ENCODE measurements at places on chromosomes 2 and 18.

GRCh38 chr2:178909507-178909906 is 102.3 kb upstream of the TTN start:
- DNase-seq, result no peak

GRCh38 chr2:98658816-98659490 is 50.6 kb downstream of the UNC50 start:
- no peak for DNase-seq

- DNase-seq, result no peak
Measured at GRCh38 chr2:226970362-226970761, 134.5 kb downstream of the RHBDD1 start.

DNA sequence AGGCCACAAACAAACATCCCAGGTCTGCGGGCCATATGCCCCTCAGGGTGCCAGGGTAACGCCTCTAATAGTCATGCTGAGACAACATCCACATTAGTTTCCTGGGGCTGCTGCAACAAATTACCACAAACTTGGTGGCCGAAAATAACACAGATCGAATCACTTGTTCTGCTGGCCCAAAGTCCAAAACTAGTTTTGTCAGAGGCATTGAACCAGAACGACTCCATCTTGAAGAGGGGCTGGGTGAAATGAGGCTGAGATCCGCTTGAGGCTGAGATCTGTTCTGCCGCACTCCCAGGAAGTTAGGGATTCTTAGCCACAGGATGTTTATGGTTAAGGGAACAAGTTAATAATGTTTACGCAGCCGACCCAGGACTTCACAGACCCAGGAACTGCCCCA is 66.7 kb downstream of the COPS8 start:
- no peak for DNase-seq

- DNase-seq, result no peak
Measured at GRCh38 chr2:11524470-11524869, 9.4 kb upstream of the GREB1 start.

- no peak for DNase-seq
Measured at GRCh38 chr2:158184556-158185343, 83.1 kb downstream of the UPP2 start.

- no peak for DNase-seq
Measured at GRCh38 chr2:240948086-240948485, 42.0 kb downstream of the CROCC2 start.

DNA sequence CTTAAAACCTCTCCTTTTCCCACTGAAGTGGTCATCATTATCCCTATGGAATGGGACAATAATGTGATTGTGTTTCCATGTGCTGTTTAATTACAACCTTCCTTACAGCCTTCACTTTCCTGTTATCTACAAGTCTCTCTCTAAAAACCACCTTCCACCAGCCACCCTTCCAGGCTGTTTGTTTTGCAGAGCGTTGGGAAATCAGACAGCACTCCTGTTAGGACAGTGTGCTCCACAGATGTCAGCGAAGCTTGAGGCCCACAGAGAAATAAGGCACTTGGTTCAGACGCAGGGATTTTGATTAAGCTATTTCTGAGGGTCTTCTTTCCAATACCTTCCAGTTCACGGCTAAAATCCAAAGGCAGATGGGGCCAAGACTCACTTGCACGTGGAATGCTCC is 32.3 kb upstream of the ASPRV1 start:
- no peak for DNase-seq

GRCh38 chr18:74396171-74397169 is 60.6 kb downstream of the DIPK1C start:
- DNase-seq, result no peak

DNA sequence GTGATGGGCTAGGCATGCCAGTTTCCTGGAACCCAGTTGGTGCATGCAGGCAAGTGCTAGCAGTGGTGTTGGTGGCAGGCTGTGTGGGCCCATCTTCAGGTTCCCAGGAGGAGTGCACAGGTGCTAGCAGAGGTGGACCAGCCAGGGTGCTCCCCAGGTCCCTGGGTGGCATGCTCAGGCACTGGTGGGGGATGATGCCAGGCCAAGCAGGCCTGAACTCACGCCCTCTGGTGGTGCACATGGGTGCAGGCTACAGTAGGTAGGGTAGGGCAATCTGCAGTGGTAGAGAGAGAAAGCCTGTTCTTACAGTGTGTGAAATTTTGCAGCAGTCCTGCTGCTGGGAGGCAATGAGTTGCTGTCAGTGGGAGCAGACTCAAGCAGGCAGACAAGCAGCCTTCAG is 1651.8 kb downstream of the DPP10 start:
- DNase-seq, result no peak

DNA sequence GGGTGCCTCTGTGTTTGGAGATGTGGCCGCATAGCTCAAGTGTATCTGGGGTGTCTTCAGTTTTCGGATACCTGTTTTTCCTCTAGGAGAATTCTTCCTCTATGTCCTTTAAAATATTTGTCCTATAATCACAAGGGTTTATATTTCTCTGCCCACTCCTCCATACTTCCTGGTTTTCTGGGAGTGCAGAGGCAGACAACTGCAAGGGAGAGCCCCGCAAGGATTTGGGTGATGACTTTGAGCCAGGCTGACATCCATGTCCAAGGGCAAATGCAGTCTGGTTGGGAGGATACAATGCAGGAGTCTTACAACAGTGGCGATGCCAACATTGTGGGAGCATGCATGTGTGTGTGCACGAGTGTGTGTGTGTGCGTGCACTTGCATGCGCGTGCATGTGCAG is 2.1 kb downstream of the IL1RL1 start:
- no peak for DNase-seq

- DNase-seq, result no peak
Measured at GRCh38 chr18:61736133-61736532, 156.7 kb downstream of the RNF152 start.

GRCh38 chr18:67733088-67733487 is 216.6 kb upstream of the DSEL start:
- no peak for DNase-seq

GRCh38 chr18:77119851-77120491 is 12.6 kb downstream of the MBP start:
- DNase-seq, result no peak

GRCh38 chr18:44629406-44629805 is 51.3 kb upstream of the SETBP1 start:
- DNase-seq, result no peak

- DNase-seq, result peak; percentile 84
Measured at GRCh38 chr2:18520451-18521425, 39.7 kb downstream of the RDH14 start.

GRCh38 chr18:36511791-36512352 is 214.4 kb downstream of the FHOD3 start:
- DNase-seq, result no peak

DNA sequence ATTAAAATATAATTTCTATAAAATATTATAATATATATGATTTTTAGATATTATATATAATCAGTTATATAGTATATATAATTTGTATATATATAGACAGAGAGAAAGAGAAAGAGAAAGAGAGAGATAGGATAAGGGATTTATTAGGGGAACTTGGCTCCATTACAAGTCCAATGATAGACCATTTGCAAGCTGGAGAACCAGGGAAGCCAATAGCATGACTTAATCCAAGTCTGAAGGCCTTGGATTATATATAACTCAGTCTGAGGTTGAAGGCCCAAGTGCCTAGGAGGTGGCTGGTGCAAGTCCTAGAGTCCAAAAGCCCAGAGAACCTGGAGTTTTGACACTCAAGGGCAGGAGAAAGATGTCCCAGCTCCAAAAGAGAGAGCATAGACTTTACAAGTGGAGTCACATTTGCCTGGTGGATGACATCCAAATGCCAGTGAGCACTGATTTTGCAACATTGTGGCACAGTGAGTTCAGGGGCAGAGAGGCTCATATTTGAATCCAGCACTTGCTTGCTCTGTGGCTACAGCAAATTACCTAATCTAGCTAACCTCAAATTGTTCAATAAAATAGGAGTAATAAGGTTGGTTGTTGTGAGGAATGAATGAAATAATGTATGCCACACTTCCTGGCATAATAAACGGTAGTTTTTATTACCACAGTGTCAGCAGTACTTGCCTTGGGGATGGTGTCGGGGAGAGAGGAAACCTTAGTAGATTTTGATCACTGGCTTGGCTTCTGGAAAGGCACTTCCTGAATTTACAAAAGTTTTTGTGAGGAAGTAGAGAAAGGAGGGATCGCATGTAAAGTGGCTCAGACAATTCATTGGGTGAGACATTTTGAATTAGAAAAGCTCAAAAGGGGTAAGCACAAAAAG is 69.6 kb upstream of the CD28 start:
- DNase-seq, result no peak

DNA sequence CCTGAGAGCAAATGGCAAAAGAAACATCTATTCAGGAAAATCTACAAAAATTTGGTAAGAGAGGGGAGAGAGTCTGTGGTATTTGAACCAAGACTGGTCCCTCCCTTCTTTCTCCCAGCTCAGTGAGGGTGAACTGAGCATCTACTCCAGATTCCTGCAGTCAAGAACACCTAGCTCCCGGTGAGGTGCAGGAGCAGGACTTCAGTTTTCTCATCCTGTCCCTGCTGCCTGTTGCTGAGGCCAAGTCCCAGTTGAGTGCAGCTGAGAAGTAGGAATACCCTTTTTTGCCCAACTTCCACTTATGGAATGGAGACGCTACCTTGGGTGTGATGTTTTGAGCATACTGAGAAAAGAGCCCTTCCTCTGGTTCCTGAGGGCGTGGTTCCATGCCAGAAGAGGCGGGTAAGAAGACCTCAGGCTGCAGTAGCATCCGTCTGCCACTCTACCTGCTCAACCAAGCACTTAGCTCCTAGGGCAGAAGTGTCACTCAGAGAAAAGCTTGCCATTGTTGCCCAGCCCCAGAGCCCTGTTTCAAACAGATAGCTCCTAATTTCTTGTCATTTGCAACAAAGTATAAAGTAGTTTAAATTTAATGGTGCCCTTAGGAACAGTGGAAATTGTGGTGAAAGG is 112.9 kb downstream of the SOS1 start:
- no peak for DNase-seq

- DNase-seq, result no peak
Measured at GRCh38 chr2:47799031-47799609, 16.2 kb downstream of the MSH6 start.

GRCh38 chr18:63940008-63940407 is 9.1 kb upstream of the HMSD start:
- no peak for DNase-seq

DNA sequence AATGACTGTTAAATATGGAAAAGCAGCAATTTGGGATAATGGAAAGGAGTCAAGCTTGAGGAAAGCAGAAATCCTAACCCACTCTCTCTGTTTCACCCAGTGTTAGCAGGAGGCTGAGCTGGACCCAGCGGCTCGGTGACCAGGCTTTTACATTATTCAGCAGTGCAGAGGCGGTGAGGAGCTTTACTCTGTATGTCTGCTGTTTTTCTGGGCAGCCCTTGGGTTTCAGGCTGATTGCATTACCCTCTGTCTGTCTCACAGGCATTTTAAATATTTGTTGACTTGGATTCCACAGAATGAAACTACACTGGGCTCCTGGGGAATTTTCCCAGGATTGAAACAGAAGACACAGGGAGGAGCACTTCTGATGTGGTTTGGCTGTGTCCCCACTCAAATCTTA is 368.0 kb downstream of the GALR1 start:
- DNase-seq, result no peak

- DNase-seq, result no peak
Measured at GRCh38 chr18:76347341-76347740, 147.7 kb downstream of the ZNF516 start.

GRCh38 chr18:8329186-8329771 is 280.0 kb upstream of the RAB12 start:
- DNase-seq, result no peak

GRCh38 chr2:8761529-8762164 is 75.8 kb downstream of the KIDINS220 start:
- no peak for DNase-seq

DNA sequence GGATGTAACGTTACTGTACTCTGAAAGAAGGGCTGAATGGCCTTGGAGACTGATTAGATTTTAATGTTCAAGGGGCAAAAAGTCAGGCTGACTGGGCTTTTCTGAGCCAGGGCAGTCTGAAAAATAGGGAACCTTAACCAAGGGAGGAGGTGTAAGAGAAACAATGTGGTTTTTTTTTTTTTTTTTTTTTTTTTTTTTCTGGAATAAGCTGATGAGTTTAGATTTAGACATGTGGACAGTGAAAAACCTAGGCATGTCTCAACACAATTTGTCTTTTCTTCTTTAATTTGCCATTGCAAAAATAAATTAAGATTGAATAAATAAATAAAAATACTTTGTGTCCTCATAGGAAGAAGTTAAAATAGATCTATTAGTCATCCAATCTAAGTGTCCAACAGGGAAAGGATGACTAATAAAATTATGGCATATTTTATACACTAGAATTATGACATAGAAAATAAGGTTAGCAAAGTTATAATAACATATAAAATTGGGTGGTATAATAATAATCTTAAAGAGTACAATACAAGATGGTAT is 237.6 kb upstream of the TRIB2 start:
- no peak for DNase-seq

DNA sequence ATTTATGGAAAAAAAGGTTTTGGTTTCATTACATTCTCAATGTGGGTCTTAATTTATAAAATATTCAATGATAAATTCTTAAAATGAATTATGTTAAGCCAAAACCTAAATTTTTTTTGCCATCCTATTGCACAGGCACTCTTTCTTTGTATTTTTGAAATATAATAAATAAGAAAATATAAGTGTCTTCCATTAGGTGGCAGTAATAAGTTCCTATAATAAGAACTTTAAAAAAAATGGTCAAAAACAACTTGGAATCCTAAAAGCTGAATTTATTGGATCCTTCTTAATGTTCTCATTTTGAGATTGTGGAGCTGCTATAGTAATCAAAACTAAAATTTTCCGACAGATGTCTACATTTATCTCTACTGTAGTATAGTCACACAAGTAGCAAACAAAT is 5.7 kb downstream of the CALCRL start:
- DNase-seq, result no peak

DNA sequence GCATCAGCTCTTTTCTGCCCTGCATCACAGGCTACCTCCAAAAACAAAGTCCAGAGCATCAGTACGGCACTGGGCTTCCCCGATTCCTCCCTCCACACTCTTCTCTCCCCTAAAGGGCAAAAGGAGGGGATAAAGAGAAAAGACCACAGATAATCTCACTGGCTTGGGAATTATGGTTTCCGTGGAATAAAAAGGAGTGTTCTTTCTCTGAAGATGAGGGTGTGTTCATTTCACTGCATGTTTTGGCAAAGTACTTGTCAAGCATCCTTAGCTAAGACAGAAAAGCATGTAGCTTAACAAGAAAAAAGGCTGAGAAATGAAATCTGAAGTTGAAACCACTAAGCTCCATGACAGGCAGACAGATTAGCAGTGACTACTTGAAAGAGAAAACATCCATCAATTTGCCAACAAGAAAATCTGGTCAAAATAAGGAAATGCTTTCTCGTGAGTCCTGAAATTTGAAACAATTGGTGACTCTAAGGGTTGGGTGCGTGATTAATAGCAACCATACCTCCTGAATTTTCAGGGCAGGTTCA is 20.6 kb upstream of the DSG3 start:
- no peak for DNase-seq

GRCh38 chr2:197809064-197809463 is 4.7 kb downstream of the PLCL1 start:
- DNase-seq, result no peak

- DNase-seq, result no peak
Measured at GRCh38 chr2:191020742-191021381, 6.9 kb upstream of the STAT1 start.
